Right ventricle myocardium inferior (tissue), 1 donor: ENCODE measurements at places on chromosomes 5 and 9. TPM values are rescaled to one million over a fixed set of nuclear protein-coding genes. Genes with fewer than 3 reads are reported as not detected.

The MARCHF11 gene
- 5.4 TPM for total RNA-seq

The FAM169A gene
- total RNA-seq = 3.0 TPM

The ECSCR gene
- total RNA-seq = 21.4 TPM

The SERINC5 gene
- 14.5 TPM for total RNA-seq

DNA sequence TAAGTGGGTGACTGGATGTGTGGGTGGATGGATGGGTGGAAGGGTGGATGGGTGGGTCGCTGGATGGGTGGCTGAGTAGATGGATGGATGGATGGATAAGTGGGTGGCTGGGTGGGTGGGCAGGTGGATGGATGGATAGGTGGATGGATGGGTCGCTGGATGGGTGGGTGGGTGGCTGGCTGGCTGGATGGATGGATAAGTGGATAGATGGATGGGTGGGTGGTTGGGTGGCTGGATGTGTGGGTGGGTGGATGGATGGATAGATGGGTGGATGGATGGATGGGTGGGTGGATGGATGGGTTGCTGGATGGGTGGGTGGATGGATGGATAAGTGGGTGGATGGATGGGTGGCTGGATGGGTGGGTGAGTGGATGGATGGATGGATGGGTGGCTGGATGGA, 27.3 kb upstream of the CEP72 start:
- no peak for DNase-seq

- no peak for DNase-seq
Observed at GRCh38 chr5:139495638-139496435, 13.3 kb upstream of the STING1 start.

DNA sequence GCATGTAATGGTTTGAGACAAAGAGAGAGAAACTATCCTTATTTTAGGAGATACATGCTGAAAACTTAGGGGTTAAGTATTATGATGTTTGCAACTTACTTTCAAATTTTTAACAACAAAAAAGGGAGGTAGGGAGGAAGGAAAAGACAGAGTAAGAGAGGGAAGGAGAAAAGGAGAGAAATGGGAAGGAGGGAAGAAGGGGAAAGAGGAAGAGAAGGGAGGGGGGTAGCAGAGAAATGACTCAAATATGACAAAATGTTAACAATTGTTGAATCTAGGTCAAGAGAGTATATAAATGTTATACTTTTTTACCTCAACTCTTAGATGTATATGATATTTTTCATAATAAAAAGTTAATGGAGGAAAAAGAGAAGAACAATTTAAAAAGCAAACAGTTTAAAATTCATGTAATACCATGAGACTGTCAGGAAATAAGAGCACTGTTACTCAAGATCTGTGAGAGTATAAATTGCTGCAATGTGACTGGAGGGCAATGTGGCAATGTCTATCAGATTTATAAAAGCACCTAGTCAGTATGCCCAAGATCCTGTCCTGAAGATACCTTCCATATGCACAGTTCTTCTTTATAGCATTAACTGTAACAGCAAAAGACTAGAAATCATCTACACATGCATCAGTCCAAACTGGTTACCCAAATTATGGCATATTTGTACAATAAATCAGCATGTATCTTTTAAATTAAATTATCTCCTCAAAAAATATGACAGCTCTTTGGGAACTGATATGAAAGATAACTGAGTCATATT, 16.3 kb downstream of the FBXW11 start:
- DNase-seq = no peak

DNA sequence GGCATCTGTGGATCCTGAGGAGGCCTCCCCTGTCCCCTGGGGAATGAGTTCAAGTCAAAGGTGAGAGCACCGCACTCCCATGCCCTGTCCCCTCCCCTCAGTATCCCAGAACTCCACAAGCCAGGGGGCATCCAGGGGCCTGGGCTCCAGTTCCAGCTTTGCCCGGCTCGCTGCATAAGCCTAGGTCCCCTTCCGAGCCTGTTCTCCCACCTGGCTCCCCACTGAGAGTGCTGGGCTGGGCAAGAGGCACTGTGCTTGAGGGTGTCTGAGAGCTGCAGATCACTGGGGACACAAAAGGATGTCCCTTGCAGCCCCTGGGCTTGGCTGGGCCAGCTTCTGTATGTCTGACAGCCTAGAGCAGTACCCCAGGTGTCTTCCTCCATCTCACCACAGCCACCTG, 4.6 kb downstream of the DOK3 start:
- no peak for DNase-seq

DNA sequence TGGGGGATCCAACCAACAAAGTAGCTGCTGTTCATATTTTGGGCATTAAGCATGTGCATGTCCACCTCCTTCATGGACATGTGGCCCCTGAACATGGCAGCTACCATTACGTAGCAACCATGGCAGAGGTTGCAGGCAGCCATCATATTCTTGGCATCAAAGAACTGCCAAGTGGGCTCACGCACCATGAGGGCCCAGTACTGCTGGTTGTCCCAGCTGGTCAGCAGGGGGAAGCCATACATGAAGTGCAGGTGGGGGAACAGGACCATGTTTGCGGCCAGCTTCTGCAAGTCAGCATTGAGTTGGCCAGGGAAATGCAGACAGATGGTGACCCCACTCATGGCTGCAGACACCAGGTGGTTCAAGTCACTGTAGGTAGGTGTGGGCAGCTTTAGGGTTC, 9.5 kb downstream of the MTAP start:
- DNase-seq = no peak

DNA sequence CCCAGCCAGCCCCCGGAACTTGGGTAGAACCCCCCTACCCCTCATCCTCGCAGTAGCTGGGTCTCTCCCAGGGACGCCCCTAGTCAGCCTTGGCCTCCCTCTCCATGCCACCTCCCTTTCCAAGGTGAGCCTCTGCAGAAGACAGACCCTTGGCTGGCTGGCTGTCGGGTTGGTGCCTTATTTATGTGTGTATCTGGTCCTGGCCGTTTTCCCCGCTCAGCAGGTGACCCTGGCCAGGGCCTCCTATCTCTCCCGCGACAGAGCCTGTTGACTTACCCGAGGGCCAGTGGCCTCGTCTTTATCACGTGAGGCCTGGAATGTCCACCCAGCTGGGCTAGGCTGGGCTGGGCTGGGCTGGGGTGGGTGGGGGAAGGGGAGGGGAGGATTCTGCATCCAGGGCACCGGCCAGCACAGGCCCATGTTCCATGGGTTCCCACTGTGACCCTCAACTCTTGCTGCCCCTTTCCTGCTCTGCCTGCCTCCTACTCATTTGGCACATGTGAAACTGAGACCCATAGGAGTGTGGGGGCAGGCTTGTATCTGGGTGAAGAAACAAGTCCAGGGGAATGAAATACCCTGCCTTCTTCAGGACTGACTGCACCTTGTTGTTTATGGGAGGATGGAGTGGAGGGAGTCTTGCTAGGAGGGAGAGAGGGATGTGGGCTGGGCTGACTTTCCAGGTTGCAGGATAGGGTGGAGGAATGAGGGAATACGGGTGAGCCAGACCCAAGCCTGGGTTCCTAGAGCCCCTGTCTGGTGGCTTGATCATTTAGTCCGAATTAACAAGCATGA, 3.1 kb downstream of the CXXC5 start:
- peak; percentile 77 for DNase-seq

- DNase-seq = no peak
Observed at GRCh38 chr9:100394032-100394695, 32.8 kb upstream of the MSANTD3 start.

DNA sequence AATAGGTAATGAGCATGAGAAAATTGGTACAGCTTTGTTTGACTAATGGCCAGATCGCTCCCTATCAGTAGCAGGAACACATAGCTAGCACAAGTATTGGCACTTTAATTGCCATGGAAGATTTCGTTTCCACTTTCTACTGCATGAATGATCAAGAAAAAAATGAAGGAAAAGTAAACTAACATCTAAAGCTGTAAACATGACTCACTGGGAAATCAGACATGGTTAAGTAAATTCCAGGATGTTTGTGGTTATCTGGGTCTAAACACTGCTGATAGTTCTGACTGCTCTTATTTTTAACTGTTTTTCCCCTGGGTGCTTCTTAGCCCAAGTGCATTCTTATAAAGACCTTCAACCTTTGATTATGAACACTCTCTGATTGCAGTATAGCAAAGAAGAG, 388.9 kb downstream of the NR2F1-AS1 start:
- no peak for DNase-seq

DNA sequence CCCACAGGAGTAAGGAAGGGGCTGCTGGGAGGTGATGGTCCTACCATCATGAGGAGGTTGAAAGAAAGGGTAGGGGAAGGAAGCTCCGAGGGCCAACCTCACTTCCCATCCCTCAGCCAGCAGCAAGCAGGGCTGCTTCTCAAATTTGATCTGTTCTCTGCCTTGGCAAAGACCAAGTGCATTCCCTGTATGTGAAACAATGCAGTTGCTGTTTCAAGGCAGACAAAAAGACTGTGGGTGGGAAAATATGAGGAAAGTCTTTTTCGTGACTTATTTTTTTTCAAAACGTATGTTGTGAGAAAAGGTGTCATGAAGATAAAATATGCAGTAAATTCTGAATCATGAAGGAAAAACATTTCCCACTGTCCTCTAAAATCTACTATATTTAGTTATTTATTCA, 165.9 kb downstream of the ARSB start:
- no peak for DNase-seq
